H1 (cell line): ENCODE measurements at places on chromosomes 16 and 17.
A peak's percentile ranks its signal among the peaks of the same experiment; 100 is the strongest.

DNA sequence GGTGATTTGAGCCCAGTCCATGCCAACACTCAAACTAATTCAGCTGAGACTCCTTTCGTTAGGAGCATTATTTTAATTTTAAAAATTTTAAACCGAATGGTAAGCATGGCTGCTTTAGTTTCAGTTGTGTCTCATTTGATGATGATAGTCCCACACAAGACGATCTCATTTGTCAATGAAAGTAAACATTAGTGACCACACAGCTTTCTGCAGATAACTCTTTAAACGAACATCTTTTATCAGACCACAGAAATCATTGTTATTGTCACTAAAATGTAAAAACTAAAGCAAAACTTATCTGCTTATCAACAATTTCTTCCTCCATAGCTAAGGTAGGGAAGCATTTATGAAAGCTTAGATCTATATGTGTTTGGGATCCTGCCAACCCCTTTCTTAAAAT lies 382.2 kb downstream of the ZFHX3 start:
- peak overlapping the region; percentile 91 for H3K4me3 ChIP-seq
- no peaks in the 10 kb centered on the region; the same call in 1 of the 2 replicates for H3K4me1 ChIP-seq
- no peak for DNase-seq
- H3K36me3 ChIP-seq = no peaks in the 10 kb centered on the region; the same call in 1 of the 2 replicates

DNA sequence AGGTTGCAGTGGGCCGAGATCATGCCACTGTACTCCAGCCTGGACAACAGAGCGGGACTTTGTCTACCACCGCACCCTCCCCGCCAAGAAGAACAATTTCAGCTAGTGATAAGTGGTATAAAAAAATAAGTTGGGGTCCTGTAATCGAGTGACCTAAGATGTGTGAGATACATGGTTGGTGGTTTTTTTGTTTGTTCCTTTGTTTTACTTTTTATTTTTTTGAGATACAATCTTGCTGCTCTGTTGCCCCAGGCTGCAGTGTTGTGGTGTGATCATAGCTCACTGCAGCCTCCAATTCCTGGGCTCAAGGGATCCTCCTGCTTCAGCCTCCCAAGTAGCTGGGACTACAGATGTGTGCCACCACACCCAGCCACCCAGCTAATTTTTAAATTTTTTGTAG lies 58.7 kb downstream of the PITPNC1 start:
- H3K4me3 ChIP-seq = no peak overlapping the region
- no peaks in the 10 kb centered on the region for H3K27me3 ChIP-seq
- H3K4me1 ChIP-seq = no peaks in the 10 kb centered on the region
- H3K36me3 ChIP-seq = no peaks in the 10 kb centered on the region

DNA sequence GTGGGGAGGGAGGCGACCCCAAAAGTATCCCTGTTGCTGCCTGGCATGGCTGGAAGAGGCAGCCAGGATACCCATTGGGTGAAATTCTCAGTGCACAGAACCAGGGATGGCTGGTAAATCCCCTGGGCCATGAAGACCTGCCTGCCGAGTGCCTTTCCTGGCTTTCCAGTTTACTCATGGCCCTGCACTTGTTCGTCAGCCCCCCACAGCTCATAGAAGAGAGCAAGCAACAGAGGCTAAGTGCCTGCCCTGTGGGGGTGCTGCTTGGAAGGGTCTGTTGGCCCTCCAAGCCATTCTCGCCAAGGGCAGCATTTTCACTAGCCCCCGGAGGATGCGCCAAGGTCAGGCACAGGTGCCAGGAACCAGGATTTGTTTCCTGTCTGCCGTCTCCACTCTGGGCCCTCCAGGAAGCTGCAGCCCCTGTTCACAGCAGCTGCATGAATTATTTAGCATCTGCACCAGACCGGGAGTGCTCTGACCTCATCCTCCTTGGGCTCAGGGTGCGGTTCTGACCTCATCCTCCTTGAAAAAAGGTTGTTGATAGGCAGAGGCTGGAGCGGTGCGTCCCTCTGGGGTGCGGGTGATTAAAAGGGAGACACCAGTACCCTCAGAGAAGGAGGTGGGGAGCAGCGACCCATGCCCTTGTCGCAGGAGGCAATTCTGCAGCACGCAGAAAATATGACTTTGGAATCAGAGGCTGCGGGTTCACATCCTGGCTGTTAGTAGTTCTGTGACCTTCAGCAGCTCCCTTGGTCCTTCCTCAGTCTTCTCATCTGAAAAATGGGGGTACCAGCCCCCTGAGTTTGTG lies 14.2 kb upstream of the CD300A start:
- no peak for DNase-seq
- no peak overlapping the region for H3K4me3 ChIP-seq
- H3K27me3 ChIP-seq = peaks cover 16% of the 10 kb centered on the region
- H3K4me1 ChIP-seq = peaks cover 31% of the 10 kb centered on the region

- H3K4me1 ChIP-seq = no peaks in the 10 kb centered on the region
- H3K27ac ChIP-seq = no peak overlapping the region
- DNase-seq = no peak
These were observed 696.8 kb upstream of the SOX9 start for GRCh38 chr17:71423871-71424546.

GRCh38 chr17:73936908-73937627 lies 266.4 kb upstream of the RPL38 start:
- H3K4me1 ChIP-seq = no peaks in the 10 kb centered on the region
- no peak overlapping the region for H3K4me3 ChIP-seq
- H3K27me3 ChIP-seq = no peaks in the 10 kb centered on the region
- H3K27ac ChIP-seq = no peak overlapping the region

- no peaks in the 10 kb centered on the region; the same call in 1 of the 2 replicates for H3K36me3 ChIP-seq
- no peaks in the 10 kb centered on the region for H3K27me3 ChIP-seq
- H3K4me3 ChIP-seq = no peak overlapping the region
- H3K4me1 ChIP-seq = peaks cover 2% of the 10 kb centered on the region
- no peak for DNase-seq
These were observed 5.4 kb downstream of the OSBPL7 start for GRCh38 chr17:47816111-47816735.

DNA sequence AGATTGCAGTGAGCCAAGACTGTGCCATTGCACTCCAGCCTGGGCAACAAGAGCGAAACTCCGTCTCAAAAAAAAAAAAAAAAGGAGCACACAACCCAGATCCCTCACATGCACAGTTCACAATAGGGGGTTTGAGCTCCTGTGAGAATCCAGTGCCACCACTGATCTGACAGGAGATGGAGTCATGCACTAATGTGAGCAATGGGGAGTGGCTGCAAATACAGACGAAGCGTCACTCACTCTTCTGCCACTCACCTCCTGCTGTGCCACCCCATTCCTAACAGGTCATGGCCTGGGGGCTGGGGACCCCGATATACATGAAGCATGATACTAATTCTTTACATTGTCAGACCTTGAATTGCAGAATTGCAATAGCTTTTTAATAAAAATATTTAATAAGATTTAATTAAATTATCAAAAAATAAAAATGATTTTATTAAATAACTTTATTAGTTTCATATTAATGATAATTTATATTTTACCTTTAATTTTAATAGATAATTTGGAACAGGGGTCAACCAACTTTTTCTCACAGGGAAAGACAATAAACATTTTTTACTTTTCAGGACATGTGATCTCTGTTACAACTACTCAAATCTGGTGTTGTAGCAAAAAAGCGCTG lies 171.4 kb downstream of the COPRS start:
- no peak overlapping the region for H3K4me3 ChIP-seq
- H3K27me3 ChIP-seq = no peaks in the 10 kb centered on the region
- no peaks in the 10 kb centered on the region; the same call in 1 of the 2 replicates for H3K4me1 ChIP-seq
- H3K36me3 ChIP-seq = no peaks in the 10 kb centered on the region
- DNase-seq = no peak
- no peak overlapping the region for H3K27ac ChIP-seq

DNA sequence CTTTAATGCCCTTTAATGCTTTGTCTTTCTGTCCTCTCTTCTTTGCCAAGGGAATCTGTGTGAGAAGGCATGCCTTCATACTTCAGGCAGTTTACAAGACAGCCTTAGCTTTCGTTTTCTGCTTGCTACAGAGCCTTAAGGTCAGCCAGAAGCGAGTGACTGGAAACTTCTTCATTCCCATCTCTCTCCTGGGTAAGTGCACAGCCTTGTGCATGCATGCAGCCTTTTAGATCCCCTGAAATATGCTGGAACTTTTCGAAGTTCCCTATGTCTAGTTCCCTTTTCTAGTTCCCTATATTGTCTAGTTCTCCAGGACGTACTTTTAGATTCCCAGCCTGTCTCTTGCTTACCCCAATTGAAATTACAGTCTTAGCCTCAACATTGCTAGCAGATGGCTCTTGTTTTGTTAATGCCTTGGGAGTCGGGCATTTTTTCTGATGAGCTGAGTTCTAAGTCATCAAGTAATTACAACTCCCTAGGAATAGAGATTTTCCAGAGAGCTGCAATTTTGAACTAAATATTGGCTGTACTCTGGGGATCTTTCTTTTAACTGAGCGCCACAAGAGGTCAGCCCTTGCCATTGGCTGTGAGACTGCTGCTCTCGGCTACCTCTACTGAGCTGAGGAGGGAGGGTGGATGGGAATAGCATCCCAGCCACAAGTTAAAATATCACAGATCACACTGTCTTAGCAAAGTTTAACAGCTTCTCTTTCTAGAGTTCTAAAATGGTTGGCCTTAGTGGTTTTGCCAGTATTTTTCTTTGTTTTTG lies 22.7 kb upstream of the PPM1D start:
- no peak overlapping the region for H3K4me3 ChIP-seq
- H3K27ac ChIP-seq = no peak overlapping the region
- no peaks in the 10 kb centered on the region for H3K27me3 ChIP-seq
- H3K4me1 ChIP-seq = no peaks in the 10 kb centered on the region
- H3K36me3 ChIP-seq = no peaks in the 10 kb centered on the region

GRCh38 chr17:20890338-20890737 lies 152.5 kb downstream of the USP22 start:
- H3K27me3 ChIP-seq = no peaks in the 10 kb centered on the region
- H3K4me1 ChIP-seq = no peaks in the 10 kb centered on the region
- H3K4me3 ChIP-seq = no peak overlapping the region
- DNase-seq = no peak

- no peak overlapping the region for H3K27ac ChIP-seq
- no peaks in the 10 kb centered on the region for H3K4me1 ChIP-seq
- no peaks in the 10 kb centered on the region for H3K27me3 ChIP-seq
- no peak for DNase-seq
- no peak overlapping the region for H3K4me3 ChIP-seq
- no peaks in the 10 kb centered on the region for H3K36me3 ChIP-seq
These were observed 13.4 kb upstream of the HERPUD1 start for GRCh38 chr16:56918467-56919012.

GRCh38 chr16:4206680-4207079 lies 35.2 kb downstream of the SRL start:
- H3K36me3 ChIP-seq = no peaks in the 10 kb centered on the region
- DNase-seq = no peak
- H3K27ac ChIP-seq = no peak overlapping the region
- H3K4me3 ChIP-seq = no peak overlapping the region
- no peaks in the 10 kb centered on the region for H3K27me3 ChIP-seq
- H3K4me1 ChIP-seq = no peaks in the 10 kb centered on the region

GRCh38 chr16:79363035-79363434 lies 237.5 kb downstream of the MAF start:
- no peak overlapping the region for H3K27ac ChIP-seq
- H3K27me3 ChIP-seq = no peaks in the 10 kb centered on the region
- H3K4me1 ChIP-seq = no peaks in the 10 kb centered on the region
- no peak for DNase-seq
- H3K36me3 ChIP-seq = no peaks in the 10 kb centered on the region

- H3K27ac ChIP-seq = no peak overlapping the region
- peaks cover 15% of the 10 kb centered on the region for H3K4me1 ChIP-seq
- H3K4me3 ChIP-seq = no peak overlapping the region
- no peaks in the 10 kb centered on the region for H3K36me3 ChIP-seq
- peaks cover 2% of the 10 kb centered on the region; the same call in 1 of the 2 replicates for H3K27me3 ChIP-seq
These were observed 42.1 kb downstream of the TBC1D16 start for GRCh38 chr17:79993390-79994227.

GRCh38 chr16:65975049-65975708 lies 391.3 kb upstream of the CDH5 start:
- H3K27me3 ChIP-seq = no peaks in the 10 kb centered on the region
- H3K27ac ChIP-seq = no peak overlapping the region
- no peak overlapping the region for H3K4me3 ChIP-seq
- H3K4me1 ChIP-seq = no peaks in the 10 kb centered on the region

GRCh38 chr16:54289945-54290832 lies 3.6 kb upstream of the IRX3 start:
- H3K27me3 ChIP-seq = peaks cover 46% of the 10 kb centered on the region
- H3K4me1 ChIP-seq = peaks cover 14% of the 10 kb centered on the region
- H3K4me3 ChIP-seq = peak overlapping the region; percentile 29
- H3K36me3 ChIP-seq = no peaks in the 10 kb centered on the region

DNA sequence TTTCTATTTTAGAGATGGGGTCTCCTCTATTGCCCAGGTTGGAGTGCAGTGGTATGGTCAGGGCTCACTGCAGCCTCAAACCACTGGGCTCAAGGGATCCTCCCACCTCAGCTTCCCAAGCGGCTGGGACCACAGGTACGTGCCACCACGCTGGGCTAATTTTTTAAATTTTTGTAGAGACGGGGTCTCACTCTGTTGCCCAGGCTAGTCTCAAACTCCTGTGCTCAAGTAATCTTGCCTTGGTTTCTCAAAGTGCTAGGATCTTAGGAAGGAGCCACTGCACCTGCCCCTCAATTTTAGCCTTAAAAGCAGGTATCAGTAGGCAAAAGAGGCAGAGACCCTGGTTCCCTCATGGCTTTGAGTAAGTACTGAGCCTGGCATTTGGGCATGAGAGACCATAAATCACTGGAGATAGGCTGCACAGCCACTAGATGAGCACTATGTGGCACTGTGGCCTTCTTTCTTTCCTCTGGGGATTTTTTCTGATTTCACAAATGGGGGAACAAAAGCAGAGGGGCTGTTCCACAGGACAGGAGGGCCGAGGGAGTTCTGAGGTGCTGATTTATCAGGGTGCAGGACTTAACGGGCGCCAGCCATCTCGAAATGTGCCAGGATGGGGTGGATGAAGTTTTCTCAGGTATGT lies 82.2 kb downstream of the PLXDC1 start:
- H3K4me1 ChIP-seq = peaks cover 3% of the 10 kb centered on the region
- H3K27me3 ChIP-seq = no peaks in the 10 kb centered on the region
- H3K27ac ChIP-seq = no peak overlapping the region
- no peak for DNase-seq

DNA sequence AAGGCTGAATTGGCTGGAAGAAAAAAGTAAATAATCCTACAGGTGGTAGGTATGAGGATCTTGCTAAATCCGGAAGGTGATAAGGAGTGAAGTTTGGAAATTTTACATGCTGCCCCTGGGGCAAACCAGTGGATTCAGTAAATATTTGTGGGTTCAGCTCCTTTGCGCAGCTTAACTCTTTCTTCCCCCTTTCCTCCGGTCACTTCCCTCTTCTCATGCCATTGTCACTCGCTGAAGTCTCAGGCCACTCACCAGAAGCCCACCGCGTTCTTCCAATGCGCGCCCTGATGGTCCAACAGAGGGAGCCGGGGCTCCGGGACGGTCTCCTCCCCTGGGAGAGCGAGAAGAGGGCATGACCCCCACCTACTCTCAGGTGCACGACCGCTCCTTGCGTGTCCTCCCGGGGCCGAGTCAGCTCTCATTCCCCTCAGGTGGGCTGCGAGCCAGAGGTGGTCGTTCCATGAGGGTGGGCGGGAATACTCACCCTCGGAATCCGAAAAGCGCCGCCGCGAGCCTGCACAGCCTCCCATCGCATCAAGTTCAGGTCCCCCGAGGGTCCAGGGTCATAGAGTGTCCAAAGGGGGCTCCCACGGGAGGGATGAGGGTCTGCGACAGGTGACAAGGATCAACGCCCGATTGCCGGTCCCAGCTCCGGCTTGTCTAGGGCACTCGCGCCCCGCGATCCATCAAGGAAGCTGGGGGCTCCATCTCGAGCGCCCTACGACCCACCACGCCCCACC lies 474 bp downstream of the CLN3 start:
- H3K27me3 ChIP-seq = no peaks in the 10 kb centered on the region
- peak overlapping the region; percentile 92 for H3K4me3 ChIP-seq
- H3K36me3 ChIP-seq = no peaks in the 10 kb centered on the region
- no peak overlapping the region for H3K27ac ChIP-seq
